Peyer's patch (tissue), 4 donors: ENCODE measurements at places on chromosomes 1 and 21. TPM values are rescaled to one million over a fixed set of nuclear protein-coding genes. Genes with fewer than 3 reads are reported as not detected.

GRCh38 chr1:240496941-240497340 is 115.0 kb downstream of the GREM2 start:
- DNase-seq, result no peak

DNA sequence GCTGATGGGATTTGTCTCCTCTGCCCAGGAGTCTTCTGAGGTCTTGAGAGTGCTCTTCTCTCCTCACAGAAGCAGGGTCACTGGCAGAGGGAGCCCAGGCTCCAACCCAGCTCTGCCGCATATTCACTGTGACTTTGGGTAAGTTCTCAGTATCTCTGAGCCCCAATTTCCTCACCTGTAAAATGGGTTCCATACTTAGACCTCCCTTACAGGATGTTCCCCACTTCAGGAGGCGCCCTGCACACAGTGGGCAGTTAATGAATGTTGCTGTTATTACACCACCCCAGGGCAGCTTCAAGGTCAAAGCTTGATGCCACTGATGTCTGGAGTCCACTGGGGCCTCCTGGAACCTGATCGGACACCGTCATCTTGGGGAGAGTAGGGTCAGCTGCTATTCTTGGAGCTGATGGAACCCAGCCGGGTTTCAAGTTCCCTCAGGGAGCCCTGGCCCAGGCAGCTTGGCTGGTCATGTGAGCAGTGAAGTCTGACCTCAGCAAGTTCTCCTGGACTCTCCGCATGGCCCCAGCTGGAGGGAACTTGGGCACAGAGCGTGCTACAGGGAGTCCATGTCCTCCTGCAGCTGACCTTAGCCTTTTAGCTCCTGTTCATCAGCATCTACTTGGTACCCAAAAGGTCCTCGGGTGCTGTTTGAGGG is 21.8 kb downstream of the COA7 start:
- DNase-seq, result no peak

GRCh38 chr21:36749935-36750575 is 51.1 kb downstream of the SIM2 start:
- DNase-seq, result no peak

DNA sequence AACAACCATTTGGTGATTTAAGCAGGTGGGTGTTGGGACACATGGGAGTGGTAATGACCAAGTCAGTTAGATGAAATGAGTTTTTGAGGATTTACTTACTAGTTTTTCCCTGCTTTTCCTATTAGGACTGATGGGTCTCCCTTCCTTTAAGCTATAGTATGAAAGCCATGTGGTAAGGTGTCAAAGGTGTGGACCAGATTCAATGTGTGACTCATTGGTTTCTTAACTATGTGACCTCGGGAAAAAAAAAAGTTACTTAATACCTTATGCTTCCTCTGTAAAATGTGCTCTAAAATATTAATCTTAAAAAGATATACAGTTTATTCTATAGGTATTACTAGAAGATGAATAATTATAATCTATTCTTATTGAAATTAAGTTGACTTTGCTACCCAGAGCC is 93.7 kb downstream of the DUSP10 start:
- DNase-seq, result no peak

GRCh38 chr1:97089173-97089572 is 367.6 kb downstream of the PTBP2 start:
- DNase-seq, result no peak

DNA sequence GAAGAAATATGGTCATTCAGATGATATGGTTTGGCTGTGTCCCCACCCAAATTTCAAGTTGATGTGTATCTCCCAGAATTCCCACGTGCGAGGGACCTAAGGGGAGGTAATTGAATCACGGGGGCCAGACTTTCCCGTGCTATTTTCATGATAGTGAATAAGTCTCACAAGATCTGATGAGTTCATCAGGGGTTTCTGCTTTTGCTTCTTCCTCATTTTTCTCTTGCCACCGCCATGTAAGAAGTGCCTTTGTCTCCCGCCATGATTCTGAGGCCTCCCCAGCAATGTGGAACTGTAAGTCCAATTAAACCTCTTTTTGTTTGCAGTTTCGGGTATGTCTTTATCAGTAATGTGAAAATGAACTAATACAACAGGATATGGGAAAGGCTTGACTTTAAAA is 1.4 kb upstream of the DPM3 start:
- DNase-seq, result no peak

DNA sequence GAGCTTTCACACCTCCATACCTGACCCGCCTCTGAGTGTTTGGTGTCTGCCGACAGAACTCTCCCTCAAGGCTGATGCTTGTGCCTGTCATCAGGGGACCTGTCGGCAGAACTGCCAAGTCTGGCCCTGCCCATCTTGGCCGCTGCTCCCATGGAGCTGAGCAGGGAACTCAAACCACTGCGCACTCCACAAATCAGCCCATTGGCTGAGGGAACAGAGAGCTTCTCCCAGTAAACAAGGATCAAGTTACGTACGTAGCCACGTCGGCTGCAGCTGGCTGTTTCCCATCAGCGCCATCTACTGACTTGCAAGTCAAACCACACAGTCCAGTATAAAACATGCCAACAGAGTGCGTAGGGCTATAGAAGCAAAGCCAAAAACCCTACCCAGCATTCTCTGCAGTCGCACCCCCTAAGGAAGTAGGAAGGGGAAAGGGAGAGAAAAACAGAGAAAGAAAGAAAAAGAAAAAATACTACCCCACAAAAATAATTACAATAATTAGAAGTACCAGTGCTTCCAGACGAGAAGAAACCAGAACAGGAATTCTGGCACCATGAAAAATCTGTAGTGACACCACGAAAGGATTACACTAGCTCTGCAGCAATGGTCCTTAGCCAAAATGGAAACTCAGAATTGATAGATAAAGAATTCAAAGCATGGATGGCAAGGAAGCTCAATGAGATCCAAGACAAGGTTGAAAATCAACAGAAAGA is 13.1 kb downstream of the KRTAP13-1 start:
- no peak for DNase-seq

Gene ERICH3
- total RNA-seq, result not detected

Gene SLC9A1
- 42.2 TPM for total RNA-seq

Gene PDE4DIP
- total RNA-seq, result 108 TPM

Gene SPRR1A
- total RNA-seq, result not detected

Gene CYYR1
- total RNA-seq, result 4.4 TPM

Gene AMY1A
- total RNA-seq, result not detected
